ENCODE measurements at places on chromosomes 7 and 10.

- DNase-seq: no peak
Measured at GRCh38 chr10:86813101-86813500, 56.7 kb downstream of the BMPR1A start.

DNA sequence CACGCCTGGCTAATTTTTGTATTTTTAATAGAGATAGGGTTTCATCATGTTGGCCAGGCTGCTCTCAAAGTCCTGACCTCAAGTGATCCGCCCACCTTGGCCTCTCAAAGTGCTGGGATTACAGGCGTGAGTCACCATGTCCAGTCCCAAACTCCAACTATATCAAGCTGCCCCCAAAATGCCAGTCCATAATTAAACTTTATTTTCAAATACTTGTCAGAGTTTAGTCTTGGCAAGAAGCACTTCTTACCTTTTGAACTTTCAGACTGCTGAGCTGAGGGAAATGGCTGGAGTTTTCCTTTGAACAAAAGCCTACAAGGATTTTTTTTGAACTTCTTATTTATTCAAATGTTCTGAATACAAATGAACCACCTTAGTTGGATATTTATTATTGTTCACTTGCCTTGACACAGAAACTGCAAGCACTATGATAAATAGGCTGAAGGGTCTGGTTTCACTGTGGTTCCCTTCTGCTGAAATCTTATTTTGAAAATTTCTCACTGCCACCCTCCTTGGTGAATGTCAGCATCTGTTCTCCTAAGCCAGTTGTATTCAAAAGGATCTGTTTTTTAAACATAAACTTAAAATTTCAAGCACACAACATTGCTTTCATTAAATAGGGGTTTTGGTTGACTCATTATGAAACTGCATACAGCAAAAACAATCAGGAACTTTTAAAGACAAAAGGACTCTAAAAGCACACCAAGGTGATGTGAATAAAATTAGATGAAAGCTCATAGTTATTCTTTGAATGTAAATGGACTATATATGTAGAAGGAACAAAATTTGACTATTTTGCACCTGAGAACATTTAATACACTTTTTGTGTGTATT, 101.7 kb upstream of the SLC26A5 start:
- no peak for DNase-seq

DNA sequence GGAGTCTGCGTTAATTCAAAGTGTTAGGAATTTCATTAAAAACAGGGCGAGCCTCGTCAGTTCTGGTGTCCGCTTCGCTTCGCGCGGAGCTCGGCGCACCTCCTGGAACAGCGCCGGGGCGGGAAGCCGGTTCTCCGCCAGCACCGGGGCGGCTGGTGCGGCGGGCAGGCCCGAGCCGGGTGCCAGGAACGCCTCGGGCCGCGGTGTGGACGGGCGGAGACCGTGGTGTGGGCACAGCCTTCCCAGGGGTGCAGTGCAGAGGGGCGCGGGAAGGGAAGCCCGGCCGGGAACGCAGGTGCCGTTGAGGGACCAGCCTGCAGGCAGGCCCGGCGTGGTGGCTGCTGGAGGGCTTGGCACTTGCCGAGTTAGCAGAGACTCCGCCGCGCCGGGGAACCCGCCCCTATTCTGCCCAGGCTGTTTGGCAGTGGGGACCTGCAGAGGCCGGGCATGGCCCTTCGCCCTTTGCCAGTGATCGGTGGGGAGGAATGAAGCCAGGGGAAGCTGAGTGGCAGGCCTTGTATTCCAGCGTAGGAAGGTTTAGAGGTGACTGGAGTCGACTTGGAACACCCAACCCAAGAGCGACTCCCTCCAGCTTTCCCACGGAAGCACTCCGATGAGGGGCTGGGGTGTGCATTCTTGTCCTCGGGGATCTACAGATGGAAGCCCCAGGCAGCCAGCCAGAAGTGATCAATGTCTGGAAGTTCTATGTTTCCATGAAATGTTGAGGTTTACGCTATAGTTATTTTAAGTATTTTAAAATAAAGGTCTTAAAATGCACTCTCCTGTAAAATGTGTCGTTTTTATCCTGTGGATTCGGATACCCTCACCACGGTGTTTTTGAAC, 945 bp upstream of the RHEB start:
- DNase-seq: no peak

- DNase-seq: no peak
Measured at GRCh38 chr10:19847321-19847720, 31.1 kb downstream of the PLXDC2 start.

DNA sequence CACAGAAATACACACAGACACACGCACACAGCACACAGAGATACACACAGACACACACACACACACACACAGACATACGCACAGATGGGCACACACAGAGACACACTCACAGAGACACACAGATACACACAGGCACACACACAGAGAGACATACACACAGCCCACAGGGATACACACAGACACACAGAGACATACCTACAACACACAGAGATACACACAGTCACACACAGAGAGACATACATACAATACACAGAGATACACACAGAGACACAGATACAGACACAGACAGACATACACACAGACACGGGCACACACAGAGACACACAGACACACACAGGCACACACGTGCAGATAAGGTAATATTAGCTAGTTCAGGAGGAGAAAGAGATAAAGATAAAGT, 76.9 kb downstream of the EGFR start:
- DNase-seq: no peak

GRCh38 chr10:70492786-70493659, 14.5 kb downstream of the PALD1 start:
- DNase-seq: no peak

- no peak for DNase-seq
Measured at GRCh38 chr10:66931340-66931948, 5.6 kb downstream of the LRRTM3 start.

- no peak for DNase-seq
Measured at GRCh38 chr10:101578192-101578591, 9.9 kb downstream of the POLL start.

GRCh38 chr7:112938863-112939573, 147.6 kb downstream of the GPR85 start:
- DNase-seq: no peak

DNA sequence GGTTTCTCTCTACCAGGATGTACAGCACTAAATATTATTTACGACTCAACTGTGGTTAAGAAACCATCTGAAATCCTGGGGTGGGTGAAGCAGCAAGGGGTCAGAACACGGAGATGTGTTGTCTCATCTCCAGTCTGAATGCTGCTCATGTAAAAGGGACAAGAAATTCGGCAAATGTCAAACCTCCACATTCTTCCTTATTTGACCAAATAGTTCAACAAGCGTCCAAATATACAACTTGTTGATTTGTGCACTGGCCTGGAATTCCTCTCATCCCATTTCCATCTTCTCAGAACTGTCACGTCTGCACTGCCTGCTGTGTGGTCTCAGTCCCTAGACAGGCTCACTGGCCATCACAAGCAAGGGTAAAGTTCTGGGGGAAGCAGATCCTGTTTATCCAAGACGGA, 520.0 kb downstream of the PARD3 start:
- DNase-seq: no peak

DNA sequence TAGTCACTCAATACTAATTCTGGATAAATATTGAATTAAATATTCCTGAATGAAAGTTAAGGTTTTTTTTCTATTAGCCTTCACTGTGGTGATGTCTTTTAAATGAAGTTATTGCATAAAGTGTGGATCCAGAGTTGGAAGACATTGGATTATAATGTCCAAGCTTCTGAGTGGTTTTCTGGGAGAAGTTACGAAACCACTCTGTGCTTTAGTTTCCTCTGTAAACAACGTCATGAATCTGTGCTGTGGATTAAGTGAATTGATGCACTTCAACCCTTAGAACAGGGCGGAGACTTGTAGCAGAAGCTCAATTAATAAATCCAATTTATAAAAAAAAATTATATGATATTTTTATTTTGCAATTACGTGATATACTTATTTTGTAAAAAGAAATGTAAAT, 271.7 kb downstream of the BICC1 start:
- no peak for DNase-seq

GRCh38 chr7:142420554-142421362, 162.9 kb upstream of the PRSS58 start:
- DNase-seq: no peak

DNA sequence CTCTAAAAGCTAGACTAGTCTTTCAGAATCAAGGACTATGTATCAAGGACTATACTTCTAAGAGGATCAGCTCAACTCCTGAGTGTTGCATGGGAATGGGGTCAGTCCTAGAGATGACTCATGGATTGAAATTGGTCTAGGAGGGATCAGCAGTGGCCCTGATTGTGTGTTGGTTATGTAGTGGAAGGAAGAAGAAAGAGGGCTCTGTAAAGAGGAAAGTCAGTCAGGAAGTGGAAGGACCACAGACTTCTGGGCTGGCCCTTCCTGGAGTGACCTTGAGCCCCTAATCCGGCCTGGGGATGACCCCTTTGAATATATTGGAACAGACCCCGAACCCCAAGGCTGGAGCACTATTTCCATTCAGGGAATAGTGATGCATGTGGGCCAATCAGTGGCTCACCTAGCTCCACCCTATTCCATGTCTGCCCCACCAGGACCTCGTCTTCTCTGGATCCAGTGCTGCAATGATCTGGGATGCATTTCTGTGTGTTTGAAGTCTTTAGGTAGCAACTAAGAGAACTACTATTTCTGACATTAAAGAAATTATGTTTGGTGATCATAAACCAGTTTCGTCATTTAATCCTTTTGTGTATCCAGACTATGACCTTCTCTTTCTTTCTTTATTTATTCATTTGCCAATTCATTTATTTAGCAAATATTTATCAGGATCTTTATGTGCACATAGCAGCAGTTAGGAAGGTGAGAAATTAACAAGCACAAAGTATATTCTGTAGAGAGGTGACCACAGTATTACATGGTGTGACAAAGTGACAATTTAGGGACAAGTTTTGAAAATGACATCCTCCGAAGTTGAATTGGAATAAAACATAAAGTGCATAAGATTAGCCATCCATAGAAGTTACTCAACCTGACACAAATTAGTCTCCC, 48.6 kb upstream of the KIF5B start:
- DNase-seq: no peak

GRCh38 chr7:122578350-122578749, 120.6 kb downstream of the RNF133 start:
- no peak for DNase-seq

Data from activated T-cell treated with anti-CD3 and anti-CD28 coated beads for 24 hours (primary cell).